ENCODE measurements at places on chromosomes 1 and 21.

GRCh38 chr21:29121759-29122158 lies 8.7 kb upstream of the MAP3K7CL start:
- no peak for DNase-seq

- no peak for DNase-seq
Observed at GRCh38 chr1:45998020-45998617, 134.3 kb downstream of the PIK3R3 start.

- no peak for DNase-seq
Observed at GRCh38 chr1:94993931-94994645, 67.2 kb upstream of the CNN3 start.

GRCh38 chr1:218112862-218113261 lies 172.2 kb upstream of the RRP15 start:
- DNase-seq, result no peak

- no peak for DNase-seq
Observed at GRCh38 chr1:14689996-14690615, 91.6 kb downstream of the KAZN start.

GRCh38 chr1:183003203-183003602 lies 20.0 kb upstream of the LAMC1 start:
- DNase-seq, result no peak

DNA sequence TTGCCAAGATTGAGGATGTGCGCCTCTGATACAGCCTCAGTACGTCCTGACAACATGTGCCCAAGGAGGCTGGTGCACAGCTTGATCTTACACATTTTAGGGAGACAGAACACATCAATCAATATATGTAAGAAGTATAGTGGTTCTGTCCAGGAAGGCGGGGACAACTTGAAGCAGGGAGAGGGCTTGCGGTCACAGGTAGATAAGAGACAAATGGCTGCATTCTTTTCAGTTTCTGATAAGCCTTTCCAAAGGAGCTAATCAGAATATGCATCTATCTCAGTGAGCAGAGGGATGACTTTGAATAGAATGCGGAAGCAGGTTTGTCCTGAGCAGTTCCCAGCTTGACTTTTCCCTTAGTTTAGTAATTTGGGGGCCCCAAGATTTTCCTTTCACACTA lies 10.2 kb downstream of the DHCR24 start:
- DNase-seq, result no peak

GRCh38 chr21:42411197-42411869 lies 7.6 kb downstream of the UBASH3A start:
- no peak for DNase-seq

- peak; percentile 34 for DNase-seq
Observed at GRCh38 chr1:46466477-46467182, 23.0 kb upstream of the DMBX1 start.

- DNase-seq, result no peak
Observed at GRCh38 chr1:155200920-155201319, 6.8 kb downstream of the THBS3 start.

GRCh38 chr21:41768437-41769042 lies 1.7 kb upstream of the RIPK4 start:
- DNase-seq, result no peak

DNA sequence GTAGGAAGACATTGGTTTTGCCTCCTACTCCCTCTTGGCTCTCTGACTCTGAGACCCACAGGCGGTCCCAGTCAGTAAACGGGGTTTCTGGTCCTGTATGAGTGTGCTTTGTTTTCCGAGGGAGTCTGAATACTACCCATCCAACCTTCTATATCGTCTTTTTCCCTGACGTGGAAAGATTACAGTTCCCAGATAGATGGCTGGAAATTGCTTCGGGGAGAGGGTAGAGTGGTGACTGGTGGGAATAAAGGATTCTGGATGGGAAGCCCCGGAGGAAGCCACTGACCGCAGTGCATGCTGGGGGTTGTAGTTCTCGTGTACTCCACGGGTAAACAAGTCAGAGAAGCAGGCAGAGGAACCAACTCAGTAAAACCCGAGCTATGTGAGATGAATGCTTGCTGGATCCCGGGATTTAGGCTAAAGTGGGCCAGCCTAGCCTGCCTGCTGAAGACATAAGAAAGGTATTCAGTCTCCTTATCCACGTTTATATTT lies 66.2 kb upstream of the IRF2BP2 start:
- DNase-seq, result no peak

DNA sequence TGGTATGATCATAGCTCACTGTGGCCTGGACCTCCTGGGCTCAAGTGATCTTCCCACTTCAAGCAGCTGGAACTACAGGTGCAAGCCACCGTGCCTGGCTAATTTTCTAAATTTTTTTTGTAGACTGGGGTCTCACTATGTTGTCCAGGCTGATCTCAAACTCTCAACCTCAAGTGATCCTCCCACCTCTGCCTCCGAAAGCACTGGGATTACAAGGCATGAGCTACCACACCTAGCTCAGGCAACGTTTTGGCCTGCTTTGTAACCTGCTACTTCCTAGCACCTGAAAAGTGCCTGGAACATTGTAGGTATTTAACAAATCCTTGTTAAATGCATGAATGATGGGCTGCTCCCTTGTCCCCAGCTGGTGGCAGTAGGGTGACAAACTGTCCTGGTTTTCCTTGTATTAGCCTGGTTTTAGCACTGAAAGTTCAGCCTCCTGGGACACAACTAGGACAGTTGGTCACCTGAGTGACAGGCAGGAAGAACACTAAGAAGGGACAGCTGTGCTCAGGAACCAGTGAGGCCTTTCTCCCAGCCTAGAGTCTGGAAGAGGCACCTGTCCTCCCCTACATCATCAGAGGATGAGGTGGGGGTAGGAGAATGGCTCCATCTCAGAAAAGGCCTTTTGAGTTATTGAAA lies 88.5 kb upstream of the CD34 start:
- DNase-seq, result no peak

- no peak for DNase-seq
Observed at GRCh38 chr1:203316626-203317093, 11.3 kb downstream of the BTG2 start.

DNA sequence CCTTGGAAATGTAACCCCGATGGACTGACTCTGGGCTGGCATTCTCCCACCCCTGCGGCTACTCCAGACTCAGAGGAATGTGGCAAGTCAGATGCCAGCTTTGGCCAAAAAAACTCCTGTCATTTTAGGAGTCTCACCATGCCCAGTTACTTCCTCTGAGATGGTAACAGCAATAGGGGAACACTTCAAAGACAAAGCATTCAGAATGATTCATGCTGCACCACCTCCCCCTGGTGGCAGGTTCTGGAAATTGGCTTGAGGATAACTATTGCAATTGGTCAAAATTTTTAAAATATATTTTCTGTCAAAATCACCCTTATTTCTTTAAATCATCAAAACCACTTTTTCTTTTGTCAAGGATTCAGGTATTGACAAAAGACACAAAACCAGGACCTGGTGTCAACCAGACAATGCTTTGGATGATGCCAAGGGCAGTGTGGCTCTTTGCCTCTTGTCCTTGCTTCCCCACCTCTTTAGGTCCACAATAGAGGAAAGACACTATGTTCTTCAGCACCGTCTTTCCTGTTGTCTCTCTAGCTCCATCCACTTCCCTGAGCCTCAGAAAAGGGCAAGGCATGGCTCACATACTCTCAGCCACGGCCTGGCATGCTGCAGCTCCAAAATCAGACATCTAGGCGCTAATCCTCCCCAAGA lies 9.9 kb upstream of the CDCA8 start:
- DNase-seq, result peak; percentile 88

DNA sequence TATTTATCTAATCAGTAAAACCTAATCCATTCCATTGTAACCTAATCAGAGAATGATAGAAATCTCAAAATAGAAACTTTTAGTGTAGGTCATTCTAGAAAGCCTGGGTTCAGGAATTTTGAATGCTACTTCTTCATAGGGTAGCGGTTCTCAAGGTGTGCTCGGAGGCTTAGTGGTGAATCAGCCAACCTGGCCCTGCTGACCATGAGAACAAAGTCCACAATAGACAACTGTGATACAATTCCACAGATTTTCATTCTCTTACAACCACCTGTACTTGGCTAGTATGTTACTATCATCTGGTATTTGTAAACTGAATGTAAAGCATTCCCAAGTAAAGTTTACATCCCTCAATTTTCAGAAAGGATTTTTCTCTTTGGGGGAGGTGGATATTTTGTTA lies 7.5 kb upstream of the PUM1 start:
- no peak for DNase-seq

GRCh38 chr1:178275553-178275952 lies 181.6 kb downstream of the RASAL2 start:
- DNase-seq, result no peak

DNA sequence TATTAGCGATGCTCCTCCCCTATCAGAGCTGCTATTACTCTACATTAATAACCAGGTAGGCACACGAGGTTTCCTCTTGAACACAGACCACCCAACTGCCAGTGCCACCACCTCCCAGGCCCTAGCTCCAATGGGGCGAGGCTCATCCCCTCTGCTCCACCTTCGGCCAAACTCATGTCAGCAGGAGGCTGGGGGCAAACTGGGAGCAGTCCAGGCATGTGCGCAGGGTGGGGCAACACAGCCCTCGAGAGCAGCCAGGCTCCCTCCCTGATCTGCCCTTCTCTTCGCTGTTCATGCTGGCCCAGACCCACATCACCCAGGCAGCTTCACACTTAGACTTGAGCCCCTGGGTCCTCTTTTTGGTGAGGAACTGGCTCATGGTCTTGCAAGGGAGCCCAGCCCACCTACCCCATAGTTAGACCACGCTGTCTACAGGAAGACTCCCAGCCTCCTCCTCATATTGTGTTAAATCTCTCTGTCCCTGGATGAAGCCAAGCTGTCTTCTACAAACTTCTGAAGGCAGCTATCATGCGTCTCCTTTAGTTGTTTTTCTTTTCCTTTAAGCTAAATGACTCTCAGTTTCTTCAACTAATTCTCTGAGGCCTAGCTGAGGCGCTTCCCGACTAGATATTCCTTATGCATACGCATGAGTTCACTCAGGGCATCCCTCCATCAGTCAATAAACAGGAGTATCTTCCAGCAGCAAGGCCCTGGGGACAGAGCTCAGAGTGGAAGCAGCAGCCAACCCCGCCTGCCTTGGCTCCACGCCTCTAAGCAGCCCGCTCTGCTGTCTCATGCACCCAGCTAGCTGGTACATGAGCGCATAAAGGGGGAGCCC lies 12.0 kb downstream of the TMEM9 start:
- no peak for DNase-seq

- no peak for DNase-seq
Observed at GRCh38 chr1:82819234-82819633, 1018.5 kb downstream of the ADGRL2 start.

- no peak for DNase-seq
Observed at GRCh38 chr1:27934818-27935549, at the start of gene SMPDL3B. TSS of gene SMPDL3B (plus strand) at chr1:27935000. CDS start at chr1:27935184, 184 bp downstream.

DNA sequence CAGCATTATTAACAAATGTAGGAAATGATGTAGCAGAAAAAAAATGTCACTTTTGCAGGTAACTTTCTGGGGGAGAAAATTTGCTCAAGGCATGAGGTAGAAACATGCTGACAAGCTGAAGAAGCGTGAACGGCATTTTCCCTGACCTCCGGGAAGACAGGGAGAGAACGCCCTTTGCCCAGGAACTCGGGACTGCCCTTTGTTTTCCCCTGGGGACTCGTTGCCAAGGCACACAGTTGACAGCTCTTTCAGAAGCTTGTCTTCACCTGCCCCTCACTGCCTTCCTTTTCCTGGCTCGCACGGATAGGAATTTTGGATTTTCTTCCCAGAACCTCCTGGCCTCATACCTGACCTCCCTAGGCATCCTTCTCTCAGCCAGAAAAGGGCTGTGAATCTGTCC lies 52.7 kb upstream of the COA6 start:
- no peak for DNase-seq

- DNase-seq, result no peak
Observed at GRCh38 chr1:172578586-172578985, 45.6 kb downstream of the SUCO start.

DNA sequence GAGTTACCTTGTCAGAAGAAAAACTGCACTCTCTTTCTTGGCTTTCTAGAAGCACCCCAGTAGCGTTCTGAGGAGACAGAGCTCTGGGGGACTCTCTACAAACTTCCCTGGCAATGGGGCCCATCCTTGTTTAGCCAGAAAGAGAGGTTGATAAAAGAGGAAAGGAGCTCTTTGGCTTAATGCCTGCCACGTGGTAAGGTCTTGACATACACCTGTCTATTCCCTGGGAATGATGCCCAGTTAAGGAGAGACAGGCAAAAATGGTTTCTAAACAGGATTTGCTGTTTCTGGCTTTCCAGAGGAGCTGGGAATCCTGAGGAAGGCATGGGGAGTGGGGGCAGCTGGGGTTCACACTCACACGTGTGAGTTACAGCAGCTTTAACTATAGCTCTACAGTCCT lies 30.2 kb upstream of the IL20 start:
- no peak for DNase-seq

DNA sequence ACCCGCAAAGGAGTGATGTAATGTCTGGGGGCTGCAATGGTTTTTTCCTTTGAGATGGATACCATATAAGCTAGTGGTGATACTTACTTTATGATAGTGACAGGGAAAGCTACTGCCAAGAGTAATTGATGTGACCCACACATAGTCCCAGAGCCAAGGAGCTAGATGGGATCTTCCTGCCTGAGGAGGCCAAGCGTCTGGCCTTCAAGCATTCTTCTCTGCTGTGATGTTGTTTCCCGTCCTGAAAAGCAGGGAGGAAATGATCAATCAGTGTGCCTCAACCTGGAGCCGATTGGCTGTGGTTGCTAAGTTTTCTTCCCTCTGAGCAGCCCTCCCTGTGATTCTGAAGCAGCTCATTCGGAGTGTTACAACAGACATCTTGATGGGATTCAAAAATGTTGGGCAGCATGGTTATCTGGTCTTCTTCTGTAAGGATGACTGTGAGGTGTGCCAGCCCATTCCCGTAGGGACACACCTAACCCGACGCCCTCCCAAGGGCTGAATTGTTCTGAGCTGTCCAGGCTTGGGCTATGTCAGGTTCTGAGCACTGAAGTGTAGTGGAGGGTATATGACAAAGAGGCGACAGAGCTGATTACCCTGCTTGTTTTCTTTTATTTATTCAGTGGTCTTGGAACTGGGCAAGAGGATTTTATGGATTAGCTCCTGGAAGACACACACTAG lies 56.7 kb downstream of the UCK2 start:
- DNase-seq, result no peak

DNA sequence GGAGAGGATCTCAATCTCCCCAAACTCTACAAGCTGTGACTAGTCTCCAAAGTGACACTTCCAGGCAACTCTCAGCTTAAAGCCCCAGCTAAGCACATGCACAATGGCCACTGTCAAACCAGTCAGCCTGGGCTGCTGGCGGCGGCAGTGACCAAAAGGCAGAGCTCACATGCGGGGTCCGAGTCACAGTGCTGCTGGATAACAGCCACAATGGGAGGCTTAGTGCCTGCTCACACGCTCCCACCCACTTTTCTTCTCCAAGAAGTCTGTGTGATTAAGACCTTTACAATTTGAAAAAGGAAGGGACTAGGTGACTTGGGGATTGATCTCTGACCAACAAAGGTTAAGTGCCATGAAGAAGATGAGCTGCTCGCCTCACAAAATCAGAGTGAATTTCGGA lies 16.8 kb downstream of the RIPK4 start:
- no peak for DNase-seq
